ENCODE measurements at places on chromosomes 3 and 15. TPM values are rescaled to one million over a fixed set of nuclear protein-coding genes. Genes with fewer than 3 reads are reported as not detected.

GABRA5 gene
- not detected for total RNA-seq

CHRNA7 gene
- total RNA-seq: not detected

NOX5 gene
- total RNA-seq: 1.0 TPM

ABI3BP gene
- 2.7 TPM for total RNA-seq

CLDN1 gene
- total RNA-seq: 6.2 TPM

RAP2B gene
- total RNA-seq: 32.5 TPM

IGSF10 gene
- not detected for total RNA-seq

PCLAF gene
- 33.3 TPM for total RNA-seq

GPR62 gene
- total RNA-seq: not detected

ECT2 gene
- total RNA-seq: 59.1 TPM

RETNLB gene
- not detected for total RNA-seq

NLGN1 gene
- total RNA-seq: not detected

RHOV gene
- 0.65 TPM for total RNA-seq

ACAN gene
- total RNA-seq: not detected

IGSF11 gene
- total RNA-seq: not detected

SCN5A gene
- under 0.01 TPM for total RNA-seq

ACKR2 gene
- total RNA-seq: not detected

RTP4 gene
- not detected for total RNA-seq

CP gene
- not detected for total RNA-seq

RBPMS2 gene
- total RNA-seq: not detected

PRR23C gene
- total RNA-seq: not detected

AQP9 gene
- total RNA-seq: 0.08 TPM

BHLHE40 gene
- 62.2 TPM for total RNA-seq

ALPK3 gene
- 0.08 TPM for total RNA-seq

SLC24A5 gene
- not detected for total RNA-seq

CPEB1 gene
- 0.04 TPM for total RNA-seq

DCUN1D1 gene
- 17.5 TPM for total RNA-seq

TGM5 gene
- total RNA-seq: 0.16 TPM

MEGF11 gene
- not detected for total RNA-seq

HRG gene
- total RNA-seq: not detected

REC114 gene
- not detected for total RNA-seq

SH2D7 gene
- total RNA-seq: not detected

TRPM1 gene
- not detected for total RNA-seq

FBXO40 gene
- not detected for total RNA-seq

IQCF5 gene
- total RNA-seq: not detected

LSAMP gene
- not detected for total RNA-seq

EPB42 gene
- not detected for total RNA-seq

OIP5 gene
- total RNA-seq: 22.3 TPM

NAA50 gene
- 149 TPM for total RNA-seq

CACNA1D gene
- total RNA-seq: not detected

KLHL6 gene
- 0.16 TPM for total RNA-seq

MAP2K1 gene
- 58.9 TPM for total RNA-seq

THPO gene
- total RNA-seq: not detected

AADACL2 gene
- not detected for total RNA-seq

COPS2 gene
- 35.8 TPM for total RNA-seq

LRRC49 gene
- total RNA-seq: 13.7 TPM

RFX7 gene
- total RNA-seq: 5.8 TPM

TMOD2 gene
- 5.8 TPM for total RNA-seq

GABRR3 gene
- not detected for total RNA-seq

OR4F6 gene
- total RNA-seq: not detected

Data from hair follicular keratinocyte (primary cell).